ENCODE measurements at places on chromosomes 4 and X.

GRCh38 chr4:7338876-7339623, 95.7 kb downstream of the PSAPL1 start:
- DNase-seq: no peak

- DNase-seq: no peak
These were observed 56.6 kb upstream of the TEX13A start for GRCh38 chrX:105277132-105277531.

GRCh38 chrX:147550217-147550616, 361.5 kb upstream of the FMR1 start:
- no peak for DNase-seq

DNA sequence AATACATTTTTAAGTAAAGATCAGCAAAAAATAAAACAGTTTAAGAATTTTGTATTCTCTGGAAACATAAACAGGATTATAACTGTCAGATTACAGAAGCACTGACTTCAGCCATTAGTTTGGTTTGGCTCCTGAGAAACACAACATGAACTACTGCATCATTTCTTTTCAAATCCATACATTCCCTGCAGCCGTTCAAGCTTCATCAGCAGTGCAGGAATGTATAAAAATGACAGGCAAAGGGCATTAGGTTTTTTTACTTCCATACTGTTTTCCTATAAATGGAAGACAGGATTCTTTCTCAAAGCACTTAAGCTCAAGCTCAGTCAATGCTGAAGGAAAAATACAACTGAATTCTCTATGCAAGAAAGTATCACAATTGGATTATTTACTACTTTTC, 4.2 kb upstream of the MAB21L2 start:
- no peak for DNase-seq

DNA sequence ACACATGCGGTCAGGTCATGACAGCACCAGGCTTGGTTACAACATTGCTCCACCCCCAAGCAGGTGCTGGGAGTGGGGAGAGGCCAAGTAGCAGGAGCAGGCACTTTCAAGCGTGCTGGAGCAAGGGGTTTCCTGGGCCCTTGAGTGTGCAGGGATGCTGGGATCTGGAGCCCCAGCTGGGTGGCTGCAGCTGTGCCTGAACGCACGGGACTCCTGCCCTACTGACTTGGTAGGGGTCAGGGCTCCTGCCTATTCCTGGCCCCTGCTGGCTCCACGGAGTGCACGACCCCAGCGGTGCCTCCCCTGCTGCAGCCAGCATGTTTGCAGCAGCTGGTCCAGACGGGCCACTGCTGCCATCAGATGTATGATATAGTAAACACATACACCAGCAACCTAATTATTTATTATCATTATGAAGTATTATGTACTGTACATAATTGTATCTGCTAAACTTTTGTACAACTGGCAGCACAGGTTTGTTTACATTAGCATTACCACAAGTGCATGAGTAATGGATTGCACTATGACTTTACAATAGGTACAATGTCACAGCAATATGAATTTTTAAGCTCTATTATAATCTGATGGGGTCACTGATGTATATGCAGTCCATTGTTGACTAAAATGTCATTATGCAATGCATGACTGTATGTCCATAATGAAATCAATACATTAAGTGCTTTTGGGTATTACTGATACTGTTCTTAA, 620.6 kb downstream of the RAPGEF2 start:
- no peak for DNase-seq

DNA sequence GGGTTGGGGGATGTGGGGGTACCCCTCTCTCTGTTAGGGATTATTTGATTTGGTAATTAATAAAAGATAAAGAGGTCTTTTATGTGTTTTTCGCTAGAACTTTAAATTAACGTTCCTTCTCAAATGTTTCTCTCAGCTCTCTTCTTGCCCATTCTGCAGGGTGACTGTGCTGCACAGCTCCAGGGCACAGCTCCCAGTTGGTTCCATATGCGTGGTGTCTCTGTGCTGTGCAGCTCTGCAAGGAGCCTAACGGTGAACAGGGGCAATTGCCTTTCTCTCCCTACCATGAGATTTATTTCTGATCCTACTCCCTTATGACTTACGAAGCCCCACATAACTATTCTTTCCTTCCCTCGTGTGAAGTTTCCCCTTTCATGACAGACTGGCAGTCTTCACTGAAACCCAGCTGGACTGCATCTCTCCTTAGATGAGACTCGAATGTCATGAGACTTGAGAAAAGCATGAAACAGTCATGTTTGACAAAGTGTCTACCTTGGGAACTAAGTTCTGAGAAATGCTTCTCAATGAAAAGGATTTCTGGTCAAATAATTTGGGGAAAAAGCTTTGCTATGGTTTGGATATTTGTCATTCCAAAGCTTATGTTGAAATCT, 50.2 kb upstream of the SPRY1 start:
- DNase-seq: no peak

DNA sequence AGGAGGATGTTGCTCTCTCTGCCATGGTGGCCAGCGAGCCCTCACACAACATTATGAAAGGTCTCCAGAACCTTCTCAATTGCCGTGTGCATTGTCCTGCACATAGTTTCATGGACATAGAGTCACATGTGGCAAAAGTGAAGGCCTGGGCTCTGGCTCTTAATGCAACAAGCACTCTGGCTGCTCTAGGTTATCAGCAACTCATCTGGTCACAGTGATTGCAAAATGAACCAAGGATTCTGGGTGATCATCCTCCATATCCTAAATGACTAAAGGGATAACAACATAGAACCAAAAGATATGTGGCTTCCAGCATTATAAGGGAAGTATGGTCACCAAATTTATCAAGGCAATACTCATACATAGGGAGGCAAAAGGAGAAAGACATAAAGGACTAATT, 175.2 kb downstream of the MGST2 start:
- DNase-seq: no peak

GRCh38 chrX:132984058-132984650, 25.7 kb upstream of the HS6ST2 start:
- DNase-seq: no peak

GRCh38 chr4:53150631-53151488, 215.0 kb downstream of the SCFD2 start:
- DNase-seq: peak; percentile 26

DNA sequence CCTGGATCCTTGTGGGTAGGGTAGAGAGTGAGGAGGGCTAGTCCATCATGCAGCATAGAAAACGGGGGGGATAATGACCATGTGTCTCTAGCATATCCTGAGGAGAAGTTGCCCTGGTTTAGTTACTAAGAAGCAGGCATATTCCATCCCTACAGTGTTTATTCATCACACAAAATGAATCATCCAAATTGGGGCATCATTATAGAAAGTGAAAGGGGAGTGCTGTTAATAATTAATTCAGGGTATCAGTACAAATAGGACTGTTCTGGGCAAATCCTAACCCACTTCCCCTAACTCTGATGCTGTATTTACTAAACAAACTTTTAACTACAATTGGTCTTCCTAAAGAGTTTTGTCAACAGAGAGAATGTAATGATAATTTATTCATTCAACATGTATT, 281.1 kb upstream of the ARX start:
- DNase-seq: no peak

GRCh38 chrX:150856101-150856500, 42.4 kb downstream of the CD99L2 start:
- DNase-seq: no peak

- DNase-seq: peak; percentile 39
These were observed 5.1 kb downstream of the FBXL5 start for GRCh38 chr4:15649914-15650545.

GRCh38 chr4:78734441-78735162, 41.5 kb upstream of the BMP2K start:
- DNase-seq: no peak

GRCh38 chr4:39369301-39369700, 3.1 kb upstream of the RFC1 start:
- no peak for DNase-seq

GRCh38 chrX:154366666-154367055, 7.8 kb downstream of the FLNA start:
- peak; percentile 45 for DNase-seq

GRCh38 chr4:73507541-73507940, 26.0 kb downstream of the AFM start:
- DNase-seq: no peak

DNA sequence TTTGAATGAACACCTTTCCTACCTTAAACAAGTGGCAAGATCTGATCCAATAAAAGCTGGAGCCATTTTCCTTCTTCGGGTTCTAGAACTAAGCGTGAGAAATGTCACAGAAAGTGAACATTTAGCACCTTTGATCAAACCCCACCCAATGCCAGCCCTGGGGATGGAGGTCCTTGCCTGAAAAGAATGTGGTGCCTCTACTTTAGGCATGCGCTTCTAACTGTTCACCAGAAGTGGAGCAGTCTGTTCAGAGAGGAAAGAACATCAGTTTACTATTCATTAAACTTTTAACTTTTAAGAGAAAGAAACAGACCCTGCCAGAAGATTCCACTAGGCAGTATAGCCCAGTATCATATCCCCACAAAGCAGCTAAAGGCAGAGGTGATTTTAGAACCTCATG, 75.9 kb downstream of the INTS12 start:
- no peak for DNase-seq

DNA sequence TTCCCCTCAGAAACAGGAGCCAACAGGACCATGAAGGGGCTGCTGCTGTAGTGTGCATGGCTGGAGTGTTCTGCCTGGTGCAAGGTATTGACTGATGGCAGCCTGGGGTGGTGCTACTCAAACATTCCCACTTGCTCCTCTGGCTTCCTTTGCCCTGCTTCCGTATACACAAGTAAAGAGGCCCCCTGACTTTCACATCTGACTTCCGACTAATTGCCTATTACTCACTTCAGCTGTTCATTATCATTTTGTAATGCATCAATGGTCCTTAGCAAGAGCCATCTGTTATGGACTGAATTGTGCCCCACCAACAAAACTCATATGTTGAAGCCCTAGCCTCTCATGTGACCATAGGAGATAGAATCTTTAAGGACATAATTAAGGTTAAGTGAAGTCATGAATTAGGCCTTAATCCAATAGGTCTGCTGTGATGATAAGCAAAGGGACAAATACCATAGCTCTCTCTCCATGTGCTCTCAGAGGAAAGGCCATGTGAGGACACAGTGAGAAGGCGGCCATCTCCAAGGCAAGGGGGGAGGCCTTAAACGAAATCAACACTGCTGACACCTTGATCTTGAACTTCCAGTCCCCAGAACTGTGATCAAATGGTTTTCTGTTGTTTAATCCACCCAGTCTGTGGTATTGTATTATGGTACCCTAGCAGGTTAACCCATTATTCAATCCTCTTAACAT, 122.5 kb upstream of the CLNK start:
- DNase-seq: no peak

- DNase-seq: no peak
These were observed 33.7 kb upstream of the TXK start for GRCh38 chr4:48167538-48168263.

GRCh38 chrX:49167740-49168108, 4.0 kb upstream of the PLP2 start:
- DNase-seq: no peak

DNA sequence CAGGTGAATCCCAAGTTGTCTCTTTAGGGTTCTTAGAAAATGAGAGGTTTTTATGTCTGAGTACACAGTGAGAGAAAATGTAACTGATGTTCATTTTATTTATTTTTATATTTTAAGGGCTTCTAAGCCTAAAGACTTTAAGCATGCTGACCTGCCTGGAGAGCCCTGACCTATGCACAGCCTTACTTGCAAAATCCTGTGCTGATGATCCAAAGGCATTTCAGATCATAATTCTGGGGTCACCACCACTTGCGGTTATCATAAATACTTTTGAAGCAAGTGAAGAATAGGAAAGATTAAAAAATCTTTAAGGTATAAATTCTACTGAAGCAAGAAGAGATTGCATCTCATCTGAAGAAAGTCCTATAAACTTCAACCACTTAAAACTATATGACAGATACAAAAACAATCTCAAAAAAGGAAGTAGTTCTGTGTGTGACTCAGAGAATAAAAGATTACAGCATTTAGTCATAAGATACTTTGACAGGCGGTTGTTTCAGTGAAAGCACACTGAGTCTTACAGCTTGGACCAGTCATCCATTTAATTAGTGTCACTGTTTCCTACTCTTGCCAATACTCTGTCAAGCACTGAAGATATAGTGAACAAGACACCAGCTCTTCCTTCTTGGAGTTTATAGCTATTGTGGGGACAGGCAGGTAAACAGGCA, 245.2 kb upstream of the DIPK2B start:
- peak; percentile 43 for DNase-seq

DNA sequence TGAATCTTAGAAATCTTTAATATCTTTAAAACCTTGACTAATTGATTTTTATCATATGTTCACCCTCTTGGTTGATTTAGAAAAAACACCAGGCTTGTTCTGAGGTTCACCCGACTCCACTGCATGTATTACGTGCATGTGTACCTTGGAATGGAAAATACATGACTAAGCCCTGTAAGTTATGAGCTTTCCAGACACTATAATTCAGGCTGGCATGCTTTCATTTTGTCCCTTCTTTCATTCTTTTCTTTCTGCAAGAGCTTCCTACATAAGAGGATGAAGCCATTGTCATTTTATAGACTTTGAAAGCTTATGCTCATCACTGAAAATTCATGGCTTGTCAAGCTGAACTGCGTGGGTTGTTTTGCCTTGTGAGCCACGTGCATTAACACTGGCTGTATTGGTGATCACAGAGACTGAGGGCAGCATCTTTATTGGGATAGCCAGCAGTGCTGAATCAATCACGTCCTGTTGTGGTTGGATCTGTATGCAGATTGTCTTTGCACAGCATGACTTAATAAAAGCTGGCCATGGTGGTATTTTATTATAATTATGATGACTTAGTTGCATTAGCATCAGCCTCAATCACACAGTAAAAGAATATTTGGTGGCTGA, 141.9 kb downstream of the SLIT2 start:
- DNase-seq: no peak

GRCh38 chr4:77715414-77716290, 103.5 kb downstream of the CNOT6L start:
- no peak for DNase-seq

DNA sequence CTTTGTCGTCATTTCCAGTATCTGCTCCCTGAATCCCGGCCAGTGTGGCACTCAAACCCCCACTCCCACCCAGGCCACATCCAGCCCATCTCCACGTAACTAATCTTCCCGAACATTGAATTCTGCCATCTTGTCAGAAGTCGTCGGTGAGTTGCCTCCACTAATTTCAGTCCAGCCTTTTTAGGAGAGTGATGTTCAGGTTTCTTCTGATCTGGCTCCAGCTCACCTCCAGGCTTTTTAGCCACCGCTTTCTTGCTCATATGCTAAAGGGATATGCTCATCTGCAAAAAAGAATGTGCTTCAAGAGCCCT, 1.3 kb downstream of the TMEM165 start:
- peak; percentile 55 for DNase-seq
